ENCODE measurements at places on chromosomes 5 and 9.

DNA sequence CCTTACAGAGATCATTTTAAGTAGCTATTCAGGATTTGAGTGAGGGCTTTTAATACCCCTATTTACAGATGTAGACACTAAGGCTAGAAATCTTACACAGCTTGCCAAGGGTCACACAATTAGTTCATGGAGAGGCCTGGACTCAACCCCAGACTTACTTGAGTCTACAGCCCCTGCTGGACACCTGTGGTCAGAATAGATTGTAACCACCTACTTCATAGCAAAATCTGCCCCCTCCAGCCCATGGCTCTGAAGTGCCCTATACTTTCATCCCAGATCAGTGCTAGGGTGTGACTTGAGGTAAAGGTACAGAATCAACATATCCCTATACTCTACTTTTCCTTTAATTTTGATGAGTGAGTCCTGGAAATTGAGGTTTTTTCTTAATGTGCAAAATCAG is 291.3 kb downstream of the ADGRV1 start:
- no peak for DNase-seq

GRCh38 chr9:35790385-35791296 is 750 bp upstream of the NPR2 start:
- DNase-seq: peak; percentile 49

DNA sequence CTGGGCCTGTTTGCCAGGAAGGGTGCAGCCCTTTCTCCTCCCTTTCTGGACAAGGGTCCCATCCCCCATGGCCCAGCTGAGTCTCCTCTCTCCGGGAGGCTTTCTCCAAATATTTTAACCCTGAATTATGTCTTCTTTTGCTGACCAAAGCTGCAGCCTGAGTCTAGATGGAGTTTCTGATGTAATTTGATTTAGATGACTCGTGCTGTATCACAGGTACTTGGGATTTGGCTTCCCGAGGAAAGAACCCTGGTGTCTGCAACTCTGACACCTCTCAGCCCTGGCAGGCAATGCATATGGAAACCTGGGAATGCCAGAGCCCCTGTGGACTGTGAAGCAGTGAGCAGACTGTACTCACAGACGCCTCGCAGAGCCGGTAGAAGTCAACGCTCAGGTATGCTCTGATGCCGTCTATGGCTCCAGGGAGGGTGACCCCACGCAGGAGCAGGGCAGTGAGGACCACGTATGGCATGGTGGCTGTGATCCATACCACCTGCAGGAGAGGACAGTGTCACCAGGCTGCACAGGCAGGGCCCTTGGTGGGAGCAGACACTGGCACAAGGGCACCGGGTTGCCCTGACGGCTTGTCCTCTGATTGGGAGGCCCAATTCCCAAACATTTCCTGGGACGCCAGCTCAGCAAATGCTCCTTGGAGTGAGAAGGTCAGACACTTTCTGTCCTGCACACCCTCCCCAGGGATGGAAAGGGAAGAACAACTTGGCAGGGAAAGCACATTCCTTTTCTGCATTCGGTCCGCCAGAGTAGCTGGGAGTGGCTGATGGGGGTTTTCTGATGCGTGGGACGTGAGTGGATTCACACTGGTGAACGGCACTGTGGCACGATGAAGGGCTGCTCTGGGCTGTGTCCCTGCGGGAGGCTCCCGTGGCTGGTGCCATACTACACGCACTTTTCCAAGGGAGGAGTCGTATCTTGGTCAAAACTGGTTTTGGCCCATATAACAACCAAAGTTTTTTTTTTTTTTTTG is 24.7 kb downstream of the SLC6A3 start:
- DNase-seq: no peak

- no peak for DNase-seq
Observed at GRCh38 chr9:115642285-115642684, 511.3 kb upstream of the PAPPA start.

DNA sequence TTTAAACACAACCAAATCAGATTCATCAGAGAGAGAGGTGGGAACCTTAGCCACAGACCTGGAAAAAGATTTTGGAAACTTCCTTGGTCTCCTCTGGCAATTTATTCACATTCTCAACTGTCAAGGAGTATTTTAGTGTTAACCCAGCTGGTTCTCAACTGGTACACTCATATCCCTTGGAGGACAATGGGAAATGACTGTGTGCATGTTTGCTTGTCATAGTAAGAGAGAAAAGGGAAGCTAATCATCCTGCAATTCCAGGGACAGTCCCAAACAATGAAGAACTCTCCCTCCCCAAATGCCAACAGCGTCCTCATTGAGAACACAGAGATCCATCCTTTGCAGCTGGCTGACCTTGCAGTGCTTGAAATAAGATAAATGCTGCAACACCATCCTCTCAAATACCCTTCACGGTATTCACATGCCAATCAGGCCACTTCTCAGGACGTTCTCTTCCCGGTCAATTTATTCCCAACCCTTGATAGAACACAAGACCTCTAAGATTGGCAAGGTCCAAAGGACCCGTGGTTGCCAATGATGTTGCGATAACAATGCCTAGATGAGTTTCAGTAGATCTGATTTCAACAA is 75.5 kb downstream of the EPB41L4B start:
- DNase-seq: no peak

Data from T-helper 9 cell (primary cell).